Liver (tissue), 10 donors: ENCODE measurements at places on chromosomes 6 and 20. TPM values are rescaled to one million over a fixed set of nuclear protein-coding genes. Genes with fewer than 3 reads are reported as not detected.

IMPG1 gene
- total RNA-seq, result not detected

GDAP1L1 gene
- total RNA-seq, result not detected

BPIFB1 gene
- total RNA-seq, result not detected

DNA sequence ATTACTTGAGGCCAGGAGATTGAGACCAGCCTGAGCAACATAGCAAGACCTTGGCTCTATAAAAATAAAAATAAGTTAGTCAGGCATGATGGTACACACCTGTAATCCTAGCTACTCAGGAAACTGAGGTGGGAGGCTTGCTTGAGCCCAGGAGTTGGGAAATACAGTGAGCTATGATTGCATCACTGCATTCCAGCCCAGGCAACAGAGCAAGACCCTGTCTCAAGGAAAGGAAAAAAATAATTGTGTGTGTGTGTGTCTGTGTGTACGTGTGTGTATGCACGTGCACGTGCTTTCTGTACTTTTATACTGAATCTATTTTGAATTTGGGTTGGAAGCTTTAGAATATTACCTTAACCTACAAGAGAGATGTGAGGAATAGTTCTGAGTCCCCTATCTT is 58.9 kb downstream of the KIZ start:
- no peak for DNase-seq
- H3K36me3 ChIP-seq, result no peaks in the 10 kb centered on the region
- no peaks in the 10 kb centered on the region for H3K4me1 ChIP-seq
- no peaks in the 10 kb centered on the region for H3K27me3 ChIP-seq
- no peak overlapping the region for H3K4me3 ChIP-seq

DNA sequence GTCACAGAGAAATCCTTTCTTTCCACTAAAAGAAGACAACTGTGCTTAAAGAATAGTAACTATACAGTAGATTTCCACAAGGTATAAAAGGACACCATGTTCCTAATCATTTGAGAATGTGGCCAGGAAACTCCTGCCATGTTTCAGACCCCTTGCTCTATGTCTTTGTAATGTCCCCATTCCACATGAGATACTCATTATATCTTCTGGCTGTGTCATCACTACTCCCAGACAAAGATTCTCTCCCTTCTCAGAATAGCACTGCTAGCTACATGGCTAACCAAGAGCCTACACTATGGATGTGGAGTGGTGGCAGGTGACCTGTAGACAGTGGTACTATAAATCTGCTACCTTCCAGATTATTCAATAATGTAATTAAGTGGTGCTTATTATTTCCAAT is 218.1 kb upstream of the MCHR2 start:
- no peaks in the 10 kb centered on the region for H3K27me3 ChIP-seq
- H3K4me1 ChIP-seq, result no peaks in the 10 kb centered on the region
- DNase-seq, result no peak
- no peaks in the 10 kb centered on the region for H3K36me3 ChIP-seq
